ENCODE measurements at places on chromosomes 13 and 19.

DNA sequence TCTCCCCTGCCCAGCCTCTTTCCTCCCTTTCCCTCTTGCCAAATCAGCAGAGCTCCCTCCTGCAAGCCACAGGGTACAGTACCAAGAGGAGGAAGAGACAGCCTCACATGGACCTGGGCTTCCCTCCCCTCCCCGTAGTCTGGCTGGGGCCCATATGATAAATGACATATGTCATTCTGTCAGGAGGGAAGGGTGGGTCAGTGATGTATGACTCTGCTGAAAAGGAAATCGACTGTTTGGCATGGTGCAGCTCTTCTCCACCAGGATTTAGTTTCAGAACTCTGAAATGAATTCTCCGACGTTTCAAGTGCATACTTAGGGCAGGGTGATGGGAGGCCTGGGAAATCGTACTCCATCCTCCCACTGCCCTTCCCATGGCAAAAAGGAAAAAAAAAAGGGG lies 9.8 kb downstream of the TSHZ3 start:
- no peak for DNase-seq

- DNase-seq = no peak
These were observed 1781.9 kb upstream of the MIR17HG start for GRCh38 chr13:89565476-89566100.

DNA sequence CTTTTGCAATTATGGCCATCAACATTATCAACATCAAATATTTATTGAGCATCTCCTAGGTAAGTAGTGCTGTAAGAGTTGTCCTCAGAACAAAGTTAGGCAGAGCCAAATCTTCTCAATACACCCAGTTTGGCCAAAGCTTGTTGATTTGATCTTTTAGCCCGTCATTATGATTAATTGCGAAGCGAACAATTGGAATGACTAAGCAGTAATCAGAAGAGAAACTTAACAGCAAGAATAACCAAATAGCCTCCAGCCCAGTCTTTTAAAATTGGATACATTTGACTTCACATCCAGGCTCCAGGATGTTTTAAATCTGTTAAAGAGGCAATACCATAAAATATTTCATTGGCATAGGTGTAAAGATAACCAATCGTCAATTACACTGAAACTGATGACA lies 1156.0 kb downstream of the OLFM4 start:
- DNase-seq = no peak

DNA sequence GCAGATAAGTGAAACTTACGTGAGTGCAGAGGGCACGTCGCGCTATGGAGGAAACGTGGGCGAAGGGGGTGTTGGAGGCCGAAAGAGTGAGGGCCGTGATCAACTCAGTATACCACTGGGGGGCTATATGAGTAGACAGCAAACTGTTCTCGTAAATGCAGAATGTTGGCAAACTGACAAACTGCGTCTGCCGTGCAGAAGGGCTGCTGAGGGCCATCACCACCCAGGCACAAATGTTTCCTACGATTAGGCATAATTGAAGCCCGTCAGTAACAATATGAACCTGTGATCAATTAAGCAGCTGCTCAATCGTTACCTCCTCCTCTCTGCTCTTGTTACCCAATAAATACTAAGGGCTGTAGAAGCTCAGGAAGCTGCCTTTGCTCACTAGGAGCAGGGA lies 17.3 kb upstream of the MADCAM1 start:
- no peak for DNase-seq

GRCh38 chr19:38894968-38895367 lies 4.5 kb downstream of the SIRT2 start:
- DNase-seq = no peak

DNA sequence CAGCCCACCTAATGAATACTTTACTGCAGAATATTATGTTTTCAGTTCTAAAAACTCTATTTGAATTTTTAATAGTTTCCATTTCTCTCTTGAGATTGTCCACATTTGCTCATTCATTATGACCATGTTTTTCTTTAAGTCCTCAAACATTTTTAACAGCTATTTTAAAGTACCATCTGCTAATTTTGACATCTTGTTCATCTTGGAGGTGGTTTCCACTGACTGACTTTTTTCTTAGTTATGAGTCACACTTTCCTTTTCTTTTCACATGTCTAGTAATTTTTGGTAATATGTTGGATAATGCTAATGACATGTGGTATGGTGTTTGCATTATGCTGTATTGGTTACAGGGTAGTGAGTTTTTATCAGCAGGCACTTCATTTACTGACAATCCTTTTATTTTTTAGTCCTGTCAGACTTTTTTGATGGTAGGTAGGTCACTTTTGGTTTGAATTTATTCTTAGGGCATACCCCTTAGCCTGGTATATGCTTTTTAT lies 15.4 kb upstream of the ESD start:
- DNase-seq = no peak

DNA sequence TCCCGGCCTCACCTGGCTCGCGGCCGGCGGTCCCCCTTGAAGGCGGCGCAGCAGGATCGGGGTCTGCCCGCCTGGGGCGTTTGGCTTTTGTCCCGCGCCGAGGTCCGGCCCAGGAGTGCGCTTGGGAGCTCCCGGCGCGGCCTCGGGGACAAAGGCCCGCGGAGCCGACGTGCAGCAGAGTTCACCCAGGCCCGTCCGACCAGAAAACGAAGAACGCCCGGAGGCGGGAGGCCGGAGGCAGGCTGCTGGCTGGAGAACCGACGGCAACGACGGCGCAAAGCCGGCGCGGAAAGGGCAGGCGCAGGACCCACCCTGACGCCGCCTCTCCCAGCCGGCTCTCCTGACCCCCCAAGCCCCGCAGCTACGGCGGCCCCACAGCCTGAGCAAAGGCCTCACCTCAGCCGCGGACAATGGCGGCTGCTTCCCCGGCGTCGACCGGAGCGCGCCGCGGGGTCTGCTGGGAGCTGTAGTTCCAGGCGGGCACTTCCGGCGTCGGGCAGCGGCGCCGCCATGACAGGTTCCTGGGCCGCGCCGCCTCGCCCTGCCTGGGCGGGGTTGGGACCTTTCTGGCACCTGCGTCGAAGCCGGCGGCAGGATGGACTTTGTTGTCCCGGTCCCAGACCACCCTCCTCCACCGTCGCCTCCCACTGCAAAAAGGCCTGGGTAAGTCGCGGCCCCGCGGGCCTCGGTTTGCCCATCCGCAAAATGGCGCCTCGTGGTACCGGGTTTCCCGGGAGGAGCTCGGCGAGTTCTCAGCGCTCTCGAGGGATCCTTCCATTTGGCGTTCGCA lies at the start of gene ZNF606:
TSS of gene ZNF606 (minus strand) at position 437 of the 790 bp plus-strand sequence. CDS start 1,501 bp downstream, outside the sequence.
- DNase-seq = peak; percentile 49

GRCh38 chr13:46317120-46317519 lies 69.9 kb downstream of the RUBCNL start:
- DNase-seq = no peak

DNA sequence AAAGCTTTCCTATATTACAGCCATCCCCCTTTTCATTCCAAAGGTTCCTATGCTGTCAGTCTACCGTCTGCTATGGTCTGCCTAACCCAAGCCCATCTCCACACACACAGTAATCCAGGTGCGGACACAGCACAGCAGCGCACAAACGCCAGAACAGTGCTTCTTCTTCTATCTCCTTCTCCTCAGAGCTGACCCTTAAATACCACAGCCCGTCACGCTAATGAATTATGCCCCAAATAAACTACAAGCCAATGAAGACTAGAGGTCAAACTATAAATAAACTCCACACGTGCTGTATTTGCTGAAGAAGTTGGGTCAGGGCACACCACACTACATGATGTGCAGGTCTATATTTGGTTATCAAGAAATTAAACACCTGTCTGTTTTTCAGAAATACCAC lies 71.8 kb downstream of the TBC1D4 start:
- DNase-seq = no peak

GRCh38 chr19:33406521-33407139 lies 33.1 kb downstream of the CEBPG start:
- DNase-seq = peak; percentile 17

DNA sequence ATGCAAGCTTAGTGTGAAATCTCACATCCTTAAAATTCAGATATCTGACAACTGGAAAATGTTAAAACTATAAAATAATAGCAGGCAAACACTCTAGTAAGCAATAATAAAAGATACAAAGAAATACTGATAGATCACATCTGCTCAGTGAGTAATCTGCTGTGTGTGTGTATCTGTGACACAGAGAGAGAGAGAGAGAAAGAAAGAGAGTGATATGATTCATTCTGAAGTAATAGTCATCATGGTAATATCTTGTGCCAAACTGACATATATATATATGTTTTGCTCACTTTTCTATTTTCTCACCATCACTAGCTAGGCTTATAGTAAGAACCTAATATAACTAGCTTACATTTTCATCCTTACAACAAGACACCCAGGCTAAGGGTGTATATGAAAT lies 288.0 kb upstream of the SLITRK6 start:
- DNase-seq = no peak

DNA sequence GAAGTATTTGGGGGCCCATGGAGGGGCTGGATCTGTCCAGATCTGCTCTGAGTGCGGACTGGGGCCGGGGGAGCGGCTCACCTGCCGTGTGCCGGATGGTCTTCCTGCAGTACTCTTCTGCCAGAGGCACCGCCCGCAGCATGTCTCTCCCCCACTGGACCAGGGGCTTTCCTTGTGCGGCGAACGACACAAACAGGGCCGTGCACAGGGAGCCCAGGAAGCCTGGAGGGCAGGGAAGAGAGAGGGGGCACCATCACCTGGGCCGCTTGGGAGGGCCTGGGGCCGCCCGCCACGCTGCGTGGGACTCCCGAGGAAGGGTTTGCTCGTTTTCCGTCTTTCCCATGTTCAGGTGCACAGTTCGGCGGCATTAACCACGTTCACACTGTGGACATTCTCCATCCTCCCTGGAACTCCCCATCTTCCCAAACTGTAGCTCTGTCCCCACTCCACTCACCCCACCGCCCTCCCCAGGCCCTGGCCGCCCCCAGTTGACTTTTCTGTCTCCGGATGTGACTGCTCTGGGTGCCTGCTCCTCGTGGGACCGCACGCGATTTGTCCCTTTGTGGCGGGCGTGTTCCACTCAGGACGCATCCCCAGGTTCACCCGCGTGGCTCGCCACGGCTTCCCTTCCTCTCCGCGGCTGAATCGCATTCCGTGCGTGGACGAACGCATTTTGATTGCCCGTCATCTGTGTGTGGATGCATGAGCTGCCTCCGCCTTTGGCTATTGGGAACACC lies 24.2 kb downstream of the ADPRHL1 start:
- DNase-seq = no peak

- no peak for DNase-seq
These were observed 36.8 kb upstream of the ALOX5AP start for GRCh38 chr13:30698488-30699005.

- DNase-seq = no peak
These were observed 44.8 kb upstream of the FNDC3A start for GRCh38 chr13:48930918-48931317.

DNA sequence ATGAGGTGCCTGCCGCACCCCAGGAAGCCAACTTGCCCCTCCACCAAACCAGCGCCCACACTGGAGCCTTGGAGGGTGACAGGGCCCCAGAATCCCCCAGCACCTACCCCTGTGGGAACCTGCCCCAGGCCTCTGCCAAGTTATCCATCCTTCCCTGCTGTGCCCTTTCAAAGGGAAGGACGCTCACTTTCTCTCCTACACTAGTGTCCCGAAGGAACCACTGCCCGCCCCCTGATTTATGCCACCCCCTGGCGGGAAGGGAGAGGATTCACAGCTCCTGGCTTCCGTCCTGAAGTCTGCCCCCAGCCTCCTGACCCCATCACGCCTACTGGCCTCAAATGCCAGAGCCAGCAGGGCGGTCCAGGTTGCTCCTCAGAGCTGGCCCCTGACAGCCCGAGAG lies 1.4 kb downstream of the EVI5L start:
- no peak for DNase-seq

GRCh38 chr13:59493436-59493965 lies 670.2 kb downstream of the DIAPH3 start:
- DNase-seq = no peak

DNA sequence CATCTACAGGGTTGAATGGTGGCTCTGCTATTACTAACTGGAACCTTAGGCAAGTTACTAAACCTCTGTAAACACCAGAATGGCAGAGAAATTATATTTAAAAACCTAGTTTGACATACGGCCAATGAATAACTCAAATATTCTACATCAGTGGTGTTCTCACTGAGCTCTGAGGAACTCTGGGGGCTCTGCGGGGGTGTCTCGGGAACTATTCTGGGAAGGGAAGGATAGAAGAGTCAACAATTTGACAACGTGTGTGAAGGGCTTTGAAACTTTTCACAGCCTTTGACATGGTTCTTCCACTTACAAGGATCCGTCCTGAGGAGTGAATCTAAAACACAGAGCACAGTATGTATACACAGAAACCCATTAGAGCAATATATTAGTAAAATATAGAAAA lies 38.7 kb downstream of the SOHLH2 start:
- no peak for DNase-seq

GRCh38 chr19:24046550-24046949 lies 40.4 kb upstream of the ZNF254 start:
- DNase-seq = peak; percentile 14

GRCh38 chr13:78376033-78376432 lies 227.3 kb downstream of the POU4F1 start:
- no peak for DNase-seq

DNA sequence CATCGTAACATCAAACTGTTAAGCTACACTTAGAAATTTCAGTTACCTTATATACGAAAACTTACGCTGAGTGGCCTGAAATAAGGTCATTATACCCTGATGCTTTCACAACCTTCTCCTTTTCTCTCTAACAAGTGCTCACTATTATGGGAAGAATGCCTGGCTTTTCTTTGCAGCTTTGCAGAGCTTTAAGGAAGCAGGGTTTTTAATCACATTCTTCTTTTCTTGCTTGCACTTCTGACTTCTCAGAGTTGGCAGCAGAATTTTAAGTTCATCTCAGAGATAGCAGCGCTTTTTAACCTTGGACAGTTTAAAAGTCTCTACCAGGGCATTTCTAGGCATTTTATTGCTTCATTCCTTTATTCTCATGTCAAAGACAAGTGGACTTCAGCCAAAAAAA lies 285.1 kb downstream of the SPRY2 start:
- DNase-seq = no peak

DNA sequence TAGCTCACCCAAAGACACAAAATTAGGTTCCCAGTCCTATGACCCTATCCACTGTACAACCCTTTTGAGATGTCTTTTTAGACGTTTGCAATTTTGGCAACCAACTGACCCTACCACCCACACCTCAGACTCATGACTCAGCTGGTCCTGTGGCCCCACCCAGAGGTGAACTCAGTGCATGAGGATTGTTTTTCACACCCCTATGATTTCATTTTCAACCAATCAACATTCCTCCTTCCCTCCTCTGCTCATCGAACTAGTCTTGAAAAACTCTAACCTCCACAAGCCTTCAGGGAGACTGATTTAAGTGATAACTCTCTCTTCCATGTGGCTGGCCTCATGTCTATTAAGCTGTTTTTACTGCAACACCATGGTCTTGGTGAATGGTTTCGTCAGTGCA lies 350.7 kb downstream of the UQCRFS1 start:
- no peak for DNase-seq

- DNase-seq = no peak
These were observed 16.0 kb upstream of the QTRT1 start for GRCh38 chr19:10685210-10685609.

- DNase-seq = no peak
These were observed 16.3 kb downstream of the SERP2 start for GRCh38 chr13:44389876-44390275.

GRCh38 chr13:23159760-23160637 lies 20.8 kb upstream of the SGCG start:
- no peak for DNase-seq

GRCh38 chr13:101417043-101417406 lies 717 bp upstream of the NALCN start:
- DNase-seq = peak; percentile 3

GRCh38 chr19:14381689-14382474 lies 638 bp downstream of the ADGRE5 start:
- DNase-seq = no peak
